ENCODE measurements at places on chromosomes 2 and 18.

- no peak for DNase-seq
Measured at GRCh38 chr2:181185421-181185820, 205.0 kb downstream of the UBE2E3 start.

DNA sequence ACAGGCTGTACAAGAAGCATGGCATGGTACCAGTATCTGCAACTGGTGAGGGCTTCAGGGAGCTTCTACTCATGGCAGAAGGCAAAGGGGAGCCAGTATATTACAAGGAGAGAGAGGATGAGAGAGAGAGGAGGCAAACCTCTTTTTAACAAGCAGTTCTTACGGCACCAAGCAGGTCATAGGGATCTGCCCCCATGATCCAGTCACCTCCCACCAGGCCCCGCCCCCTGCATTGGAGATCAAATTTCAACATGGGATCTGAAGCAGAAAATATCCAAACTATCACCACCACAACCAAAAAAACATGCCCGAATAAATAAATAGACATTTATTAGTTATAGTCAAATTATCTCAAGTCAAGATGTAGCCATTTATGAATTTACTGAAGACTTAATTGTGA, 14.5 kb upstream of the SLC35F5 start:
- no peak for DNase-seq

DNA sequence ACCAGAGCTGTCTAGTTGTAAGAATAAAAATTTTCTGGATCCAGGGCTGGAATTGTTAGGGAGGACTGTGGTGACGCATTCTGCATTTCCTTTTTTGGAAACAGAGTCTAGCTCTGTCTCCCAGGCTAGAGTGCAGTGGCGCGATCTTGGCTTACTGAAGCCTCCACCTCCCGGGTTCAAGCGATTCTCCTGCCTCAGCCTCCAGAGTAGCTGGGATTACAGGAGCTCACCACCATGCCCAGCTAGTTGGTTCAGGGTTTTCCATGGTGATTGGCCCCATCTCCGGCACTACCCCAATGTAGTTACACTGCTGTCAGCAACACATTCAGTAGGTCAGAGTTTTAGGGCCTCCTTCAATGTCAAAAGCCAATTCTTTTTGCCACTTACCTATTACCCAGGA, 58.6 kb upstream of the RNF152 start:
- no peak for DNase-seq

- no peak for DNase-seq
Measured at GRCh38 chr2:196420143-196420542, 219.4 kb upstream of the CCDC150 start.

- no peak for DNase-seq
Measured at GRCh38 chr2:164068063-164068462, 332.3 kb upstream of the FIGN start.

DNA sequence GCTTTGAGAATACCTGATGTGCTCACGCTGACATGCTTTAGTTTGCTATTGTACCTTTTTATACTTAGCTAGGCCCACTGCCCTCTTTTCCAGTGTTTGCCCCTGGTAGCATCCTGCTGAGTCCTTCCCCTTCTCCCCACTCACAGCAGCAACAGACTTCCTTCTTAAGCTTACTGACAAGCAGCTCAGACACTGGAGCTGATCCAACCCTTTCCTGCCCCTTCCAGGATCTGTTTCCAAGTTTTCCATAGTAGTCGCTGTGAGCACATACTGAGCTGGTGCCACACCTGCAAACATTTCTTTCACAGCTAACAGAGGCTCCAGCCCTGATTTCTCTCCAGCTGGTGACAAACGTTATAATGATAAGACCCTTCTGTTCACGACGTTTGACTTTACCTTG, 991.4 kb upstream of the CELF4 start:
- DNase-seq: no peak

DNA sequence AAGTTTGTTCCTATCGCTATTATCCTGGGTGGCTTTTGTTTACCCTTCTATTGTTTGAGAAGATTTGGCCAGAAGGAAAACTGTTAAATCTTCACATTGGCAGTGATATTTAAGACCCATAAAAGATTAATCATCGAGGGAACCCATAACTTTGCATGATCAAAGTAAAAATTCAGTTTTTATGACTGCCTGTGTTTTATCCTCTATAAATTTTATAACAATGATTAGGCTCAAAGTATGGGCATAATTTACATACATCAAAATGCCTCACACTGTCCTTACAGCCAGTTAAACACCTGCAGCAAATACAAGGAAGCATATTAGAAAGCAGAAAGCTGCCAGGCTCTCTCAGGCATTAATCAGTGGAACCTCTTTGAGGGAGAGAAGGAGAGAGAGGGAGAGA, 289.1 kb downstream of the ICOS start:
- no peak for DNase-seq

DNA sequence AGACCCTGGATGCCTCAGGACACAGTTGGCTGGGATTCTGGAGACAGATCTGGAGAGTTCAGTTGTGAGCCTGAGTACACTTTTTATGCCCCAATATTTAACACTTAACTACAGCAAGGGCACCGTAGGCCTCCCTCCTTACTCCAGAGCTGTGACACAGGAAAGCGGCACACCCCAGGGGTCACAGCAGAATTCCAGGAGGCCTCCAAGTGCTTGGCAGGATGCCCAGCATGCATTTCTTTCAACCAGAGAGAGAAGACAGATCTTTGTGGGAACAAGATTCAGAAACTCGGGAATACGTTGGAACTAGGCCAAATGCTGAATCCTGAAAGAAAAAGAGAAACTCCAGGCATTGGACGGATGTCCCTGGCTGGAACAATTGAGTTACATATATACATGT, 199.2 kb upstream of the NT5C1B start:
- DNase-seq: no peak

All from fibroblast of gingiva (primary cell).